ENCODE measurements at places on chromosomes 16 and 17.

GRCh38 chr17:47872651-47873161 is 21.7 kb upstream of the SP6 start:
- DNase-seq, result no peak

DNA sequence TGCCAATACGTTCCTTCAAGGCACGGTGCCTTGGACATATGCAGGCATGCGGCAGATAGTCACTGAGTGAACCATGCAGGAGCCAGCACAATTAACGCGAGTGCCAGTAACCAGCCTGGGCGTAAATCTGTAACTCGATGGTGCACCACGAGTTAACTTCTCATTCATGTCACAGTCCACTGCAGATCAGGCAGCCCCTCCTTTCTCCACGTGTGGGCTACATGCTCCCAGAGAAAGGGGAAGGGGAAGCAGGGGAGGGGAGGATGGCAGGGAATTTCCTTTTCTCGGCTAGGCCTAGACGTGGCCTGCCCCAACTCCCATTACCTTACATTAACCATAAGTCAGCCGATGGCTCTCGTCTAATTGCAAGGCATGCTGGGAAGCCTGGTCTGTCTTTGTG is 287.9 kb downstream of the CPPED1 start:
- peak; percentile 30 for DNase-seq

DNA sequence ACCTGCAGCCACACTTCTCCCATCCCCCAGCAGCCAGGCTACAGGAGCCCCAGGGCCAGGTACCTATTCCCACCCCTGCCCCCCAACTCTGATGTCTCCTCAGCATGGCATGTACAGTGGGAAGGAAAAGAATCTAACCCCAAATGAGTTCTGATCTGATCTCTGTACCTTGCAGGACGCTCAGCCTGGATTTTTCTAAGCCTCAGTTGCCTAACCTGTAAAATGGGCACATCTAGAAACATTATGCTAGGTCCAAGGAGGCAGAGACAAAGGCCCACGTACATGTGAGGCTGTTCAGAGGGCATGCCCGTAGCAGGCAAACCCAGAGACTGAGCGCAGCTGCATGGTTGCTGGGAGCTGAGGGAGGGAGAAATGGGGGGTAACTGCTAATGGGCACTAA is 35.1 kb downstream of the SLC38A8 start:
- no peak for DNase-seq

GRCh38 chr17:76644995-76645394 is 1.4 kb upstream of the ST6GALNAC1 start:
- DNase-seq, result peak; percentile 64

GRCh38 chr16:15942931-15943690 is 6.3 kb upstream of the ABCC1 start:
- DNase-seq, result no peak

- no peak for DNase-seq
Observed at GRCh38 chr17:2701996-2702741, 9.4 kb downstream of the CLUH start.

- DNase-seq, result no peak
Observed at GRCh38 chr16:55236655-55237054, 87.3 kb upstream of the IRX6 start.

DNA sequence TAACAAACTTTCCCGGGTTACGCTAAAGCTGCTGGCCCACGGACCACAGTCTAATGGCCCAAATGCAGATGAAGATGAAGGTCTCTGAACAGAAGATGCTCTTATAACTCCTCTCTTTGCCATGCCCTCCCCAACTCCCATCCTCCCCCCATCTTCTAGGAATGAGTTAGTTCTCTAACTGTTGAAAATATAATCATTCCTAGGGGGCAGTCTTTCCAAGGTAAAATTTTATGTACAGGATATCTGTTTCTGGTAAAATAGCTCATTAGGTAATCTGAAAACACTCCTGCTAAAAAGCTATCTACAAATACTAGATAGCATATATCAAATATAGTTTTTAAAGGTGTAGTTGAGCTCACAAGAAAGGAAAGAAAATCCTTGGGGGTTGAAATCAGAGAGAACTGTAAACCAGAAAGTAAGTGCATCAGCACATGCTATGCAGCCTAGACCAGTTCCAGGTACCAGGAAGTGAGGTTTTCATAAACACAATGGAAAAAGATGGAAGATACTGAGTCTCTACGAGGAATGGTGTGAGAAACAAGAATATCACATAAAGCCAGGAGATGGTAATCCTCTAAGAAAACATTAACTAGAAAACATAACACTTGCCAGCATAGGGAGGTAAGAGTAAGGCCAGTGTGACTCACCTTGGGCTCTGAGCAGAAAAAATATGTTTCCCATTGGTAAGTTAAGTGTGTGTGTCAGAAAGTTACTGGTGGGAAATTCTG is 38.1 kb downstream of the CMC2 start:
- peak; percentile 92 for DNase-seq

DNA sequence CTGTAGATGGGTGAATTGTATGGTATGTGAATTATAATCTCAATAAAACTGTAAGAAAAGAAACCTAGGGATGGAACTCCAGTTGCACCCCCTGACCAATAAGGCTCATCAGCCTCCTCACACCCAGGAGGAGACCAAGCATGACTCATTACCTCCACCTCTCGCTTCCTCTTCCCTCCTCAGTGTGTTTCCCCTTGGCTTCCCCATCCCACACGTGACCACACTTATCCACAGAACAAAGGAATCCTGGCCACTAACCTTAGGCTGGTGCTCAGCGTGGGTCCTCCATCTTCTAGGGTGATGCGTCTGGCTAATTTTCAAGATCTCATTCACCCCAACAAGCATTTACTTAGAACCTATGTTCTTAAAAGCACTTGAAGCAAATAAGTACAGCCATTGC is 36.2 kb upstream of the MAP3K14 start:
- peak; percentile 28 for DNase-seq

- DNase-seq, result no peak
Observed at GRCh38 chr17:42674755-42675347, 1.9 kb downstream of the PLEKHH3 start.

GRCh38 chr16:15613676-15614075 is 29.3 kb downstream of the MARF1 start:
- DNase-seq, result peak; percentile 86

DNA sequence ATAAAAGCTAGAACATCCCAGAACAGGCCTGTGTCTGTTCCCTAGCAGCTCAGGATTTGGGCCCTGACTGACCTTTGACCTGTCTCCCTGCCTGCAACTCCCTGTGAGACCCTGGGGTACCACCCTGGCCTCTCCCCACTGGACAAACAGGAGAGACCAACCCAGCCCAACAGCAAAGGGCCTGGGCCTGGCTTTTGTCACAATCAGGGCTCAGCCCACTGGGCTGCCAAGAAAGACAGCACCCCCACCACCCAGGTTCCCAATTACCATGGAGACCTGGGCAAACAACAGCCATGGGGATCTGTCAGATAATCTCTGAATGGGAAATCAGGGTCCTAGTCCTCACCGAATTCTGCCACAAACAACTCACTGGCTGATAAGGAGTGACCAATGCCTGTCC is 11.1 kb downstream of the PLLP start:
- DNase-seq, result no peak

DNA sequence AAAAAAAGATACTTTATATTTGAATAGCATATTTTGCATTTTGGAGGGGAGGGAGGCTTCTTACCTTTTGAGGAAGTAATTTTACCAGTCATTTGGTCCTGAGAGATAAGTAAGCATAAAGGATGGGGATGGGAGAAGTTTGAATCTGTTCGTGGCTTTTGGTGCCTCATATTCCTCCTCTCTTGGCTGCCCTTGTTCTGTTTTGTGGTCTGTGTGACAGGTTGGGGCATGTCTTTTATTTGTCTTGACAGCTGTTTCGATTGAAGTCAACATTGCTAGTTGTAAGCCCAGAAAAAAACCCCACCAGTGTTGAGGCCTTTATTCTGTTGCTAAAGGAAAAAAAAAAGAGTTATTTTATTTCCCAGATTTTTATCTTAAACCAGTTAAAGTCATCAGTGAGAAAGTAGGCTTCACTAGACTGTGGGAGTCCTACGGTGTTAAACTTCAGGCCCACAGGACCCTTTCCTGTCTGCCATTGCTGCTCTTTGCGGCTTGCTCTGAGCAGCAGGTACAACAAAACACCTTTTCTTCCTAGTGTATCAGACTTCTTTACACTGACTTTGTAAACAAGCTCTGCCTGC is 11.4 kb downstream of the SLC7A6 start:
- DNase-seq, result no peak

DNA sequence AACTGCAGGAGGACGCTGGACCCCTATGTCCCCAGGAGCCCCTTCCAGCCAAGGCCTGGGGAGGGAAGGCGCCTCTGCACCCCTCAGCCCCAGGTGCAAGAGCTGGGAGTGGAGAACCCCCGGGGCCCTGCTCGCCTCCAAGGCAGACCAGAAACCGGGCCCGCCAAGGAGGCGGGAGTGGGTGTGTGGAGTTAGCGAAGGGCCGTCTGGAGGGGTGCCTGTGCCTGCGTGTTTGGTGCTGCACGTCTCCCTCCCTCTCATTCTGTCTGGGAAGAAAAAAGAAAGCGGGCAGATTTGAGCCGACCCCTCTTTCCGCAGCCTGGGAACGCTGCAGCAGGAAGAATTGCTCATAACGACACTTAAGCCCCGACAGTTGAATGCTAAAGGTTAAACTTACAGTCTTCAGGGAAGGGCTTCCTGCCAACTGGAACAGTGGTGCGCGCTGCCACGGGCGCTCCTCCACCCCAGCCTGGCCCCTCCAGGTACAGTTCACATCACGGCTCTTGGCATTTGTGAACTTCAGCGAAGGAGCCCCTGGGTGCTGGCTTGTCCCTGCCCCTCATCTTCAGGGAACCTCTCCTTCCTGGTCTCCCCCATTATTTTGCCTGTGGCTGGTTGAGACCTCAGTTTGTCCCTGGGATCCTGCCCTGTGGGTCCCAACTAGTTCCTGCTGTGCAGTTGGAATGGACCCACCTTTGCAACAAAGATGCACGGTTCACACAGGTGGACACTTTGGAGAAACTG is 19.2 kb upstream of the ZFHX3 start:
- DNase-seq, result peak; percentile 47

GRCh38 chr17:5531085-5531418 is 44.7 kb downstream of the MIS12 start:
- no peak for DNase-seq

DNA sequence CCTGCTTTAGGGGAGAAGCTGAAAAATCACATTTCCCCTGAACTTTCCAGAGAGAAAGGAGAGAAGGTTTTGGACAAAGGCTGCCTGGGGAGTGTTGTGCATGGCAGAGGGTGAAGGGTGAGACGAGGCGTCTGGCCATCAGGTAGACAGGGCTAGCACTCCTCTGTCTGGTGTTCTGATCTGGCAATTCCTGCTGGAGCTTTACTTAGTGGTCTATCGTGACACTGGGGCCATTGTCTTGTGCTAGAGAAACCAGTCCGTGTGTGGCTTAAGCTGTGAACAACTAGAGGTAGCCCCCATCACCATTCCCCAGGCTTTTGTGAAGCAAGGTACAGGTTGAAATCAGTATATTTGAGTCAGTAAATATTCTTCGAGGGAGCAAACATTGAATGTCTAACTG is 8.5 kb downstream of the RHBDL3 start:
- DNase-seq, result no peak

DNA sequence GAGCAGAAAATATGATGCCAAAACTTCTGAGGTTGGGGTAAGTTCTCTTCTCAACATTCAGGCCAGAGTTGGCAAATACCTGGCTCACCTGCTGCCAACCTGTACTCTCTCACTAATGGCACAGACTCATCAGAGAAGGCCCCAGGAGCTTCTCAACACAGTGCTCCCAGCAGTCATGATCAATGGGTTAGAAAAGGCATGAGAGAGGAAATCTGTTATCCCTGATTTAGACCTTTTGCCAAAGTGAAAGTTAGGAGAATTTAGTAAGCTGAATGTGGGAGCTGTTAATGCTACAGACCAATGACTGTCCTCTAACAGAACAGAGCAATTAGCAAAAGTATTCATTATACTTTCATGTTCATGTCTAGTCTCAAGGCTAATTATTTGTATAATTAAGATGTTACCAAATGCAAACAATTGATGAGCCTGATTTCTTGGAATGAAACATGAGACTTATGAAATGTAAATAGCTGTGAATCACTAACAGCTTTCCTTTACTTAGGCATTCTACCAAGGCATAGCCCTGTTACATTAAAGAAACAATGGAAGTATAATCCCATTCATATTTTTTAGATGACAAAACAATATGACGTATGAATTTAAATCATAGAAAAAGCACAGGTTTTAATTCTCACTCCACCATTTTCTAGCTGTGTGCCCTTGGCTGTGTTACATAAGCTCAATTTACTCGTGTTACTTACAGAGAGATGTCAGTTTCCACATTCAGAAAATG is 68.7 kb upstream of the MARCHF10 start:
- no peak for DNase-seq

GRCh38 chr17:44277976-44278375 is 10.0 kb upstream of the SLC4A1 start:
- peak; percentile 53 for DNase-seq

Data from kidney tubule cell (primary cell).